Hematopoietic multipotent progenitor cell treated with erythropoietin and hydrocortisone succinate and interleukin-3 and kit ligand, for 4 days (in vitro differentiated cells): ENCODE measurements at places on chromosomes 6 and 20.

GRCh38 chr6:162119341-162119740 lies 608.2 kb downstream of the PRKN start:
- DNase-seq = peak; percentile 60

DNA sequence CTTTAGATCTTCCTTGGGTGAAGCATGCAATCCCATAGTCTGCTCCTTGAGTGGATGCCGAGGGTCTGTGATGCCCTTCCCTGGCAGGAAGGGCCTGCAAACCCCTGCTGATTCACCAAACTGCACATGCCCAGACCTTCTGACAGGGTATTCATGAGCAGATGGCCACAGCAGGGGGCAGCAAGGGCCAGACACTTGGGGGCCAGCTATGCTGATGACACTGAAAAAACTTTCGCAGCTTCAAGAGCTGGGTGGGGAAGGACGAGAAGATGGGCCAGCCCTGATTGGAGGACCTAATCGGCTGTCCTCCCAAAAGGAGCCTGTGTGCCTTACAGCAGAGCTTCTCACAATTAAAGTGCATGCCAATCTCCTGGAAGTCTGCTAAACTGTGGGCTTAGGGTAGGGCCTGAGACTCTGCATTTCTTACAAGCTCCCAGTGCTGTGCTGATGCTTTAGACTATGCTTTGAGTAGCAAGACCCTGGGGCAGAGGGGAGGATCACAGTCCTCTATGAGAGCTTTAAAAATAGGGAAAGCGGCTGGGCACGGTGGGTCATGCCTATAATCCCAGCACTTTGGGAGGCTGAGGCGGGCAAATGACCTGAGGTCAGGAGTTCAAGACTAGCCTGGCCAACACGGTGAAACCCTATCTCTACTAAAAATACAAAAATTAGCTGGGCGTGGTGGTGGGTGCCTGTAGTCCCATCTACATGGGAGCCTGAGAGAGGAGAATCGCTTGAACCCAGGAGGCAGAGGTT lies 15.2 kb upstream of the GDAP1L1 start:
- no peak for DNase-seq

GRCh38 chr6:89242574-89243330 lies 25.6 kb upstream of the GABRR1 start:
- peak; percentile 81 for DNase-seq

- no peak for DNase-seq
Observed at GRCh38 chr6:117200067-117200466, 65.3 kb upstream of the VGLL2 start.

GRCh38 chr6:170257376-170257775 lies 33.5 kb downstream of the DLL1 start:
- DNase-seq = no peak

GRCh38 chr20:41111578-41111951 lies 25.8 kb upstream of the PLCG1 start:
- DNase-seq = no peak
